ENCODE measurements at places on chromosomes 7 and 10.

DNA sequence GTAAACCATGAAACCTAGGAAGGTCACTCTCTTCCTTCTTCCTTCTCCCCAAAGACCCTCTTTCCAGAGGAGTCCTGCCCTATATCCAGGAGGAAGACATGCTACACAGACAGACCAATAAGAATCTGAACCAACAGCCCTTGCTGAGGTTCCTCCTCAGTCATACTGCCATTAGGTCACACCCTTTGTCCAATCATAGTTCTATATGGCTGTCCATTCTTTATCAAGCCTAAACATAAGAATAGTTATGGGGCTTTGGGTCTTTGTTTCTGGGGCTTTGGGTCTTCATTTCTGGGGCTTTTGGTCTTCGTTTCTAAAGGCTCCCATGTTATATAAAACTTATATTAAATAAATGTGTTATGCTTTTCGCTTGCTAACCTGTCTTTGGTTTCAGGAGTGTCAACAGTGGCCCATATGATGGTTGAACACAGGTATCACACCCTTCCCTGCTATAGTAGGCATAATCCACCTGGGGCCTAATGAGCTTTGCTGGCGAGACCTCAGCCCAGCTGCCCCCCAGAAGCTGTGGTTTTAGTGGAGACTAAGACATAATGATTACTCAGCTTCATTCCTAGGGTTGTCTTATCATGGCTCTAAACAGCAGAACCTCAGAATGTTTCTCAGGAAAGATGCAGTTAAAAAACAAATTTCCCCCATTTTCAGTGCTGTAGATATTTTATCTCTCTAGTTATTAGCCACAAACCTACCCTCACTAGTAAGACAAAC, 91.6 kb downstream of the ELMO1 start:
- no peak for DNase-seq

GRCh38 chr10:2262333-2262732, 525.0 kb upstream of the ADARB2 start:
- no peak for DNase-seq

- DNase-seq = no peak
Observed at GRCh38 chr7:43678315-43678714, 51.0 kb downstream of the COA1 start.

- no peak for DNase-seq
Observed at GRCh38 chr7:154794147-154794780, 208.7 kb downstream of the PAXIP1 start.

DNA sequence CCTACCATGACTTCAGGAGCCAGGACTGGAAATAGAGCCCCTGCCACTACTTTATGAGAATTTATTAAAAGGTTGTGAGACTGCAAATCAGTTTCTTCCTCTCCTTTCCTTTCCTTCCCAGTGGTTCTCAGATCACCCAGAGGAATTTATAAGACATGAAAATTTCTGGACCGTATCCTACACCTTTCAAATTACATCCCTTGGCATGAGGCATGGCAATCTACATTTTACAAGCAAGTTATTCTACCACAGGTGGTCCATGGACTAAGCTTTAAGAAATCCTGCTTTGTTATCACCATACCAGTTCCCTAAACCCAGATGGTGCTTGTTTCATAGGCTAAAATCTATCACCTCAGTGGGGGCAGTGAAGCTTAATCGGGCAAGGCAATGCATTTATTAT, 66.5 kb downstream of the TPK1 start:
- DNase-seq = no peak

DNA sequence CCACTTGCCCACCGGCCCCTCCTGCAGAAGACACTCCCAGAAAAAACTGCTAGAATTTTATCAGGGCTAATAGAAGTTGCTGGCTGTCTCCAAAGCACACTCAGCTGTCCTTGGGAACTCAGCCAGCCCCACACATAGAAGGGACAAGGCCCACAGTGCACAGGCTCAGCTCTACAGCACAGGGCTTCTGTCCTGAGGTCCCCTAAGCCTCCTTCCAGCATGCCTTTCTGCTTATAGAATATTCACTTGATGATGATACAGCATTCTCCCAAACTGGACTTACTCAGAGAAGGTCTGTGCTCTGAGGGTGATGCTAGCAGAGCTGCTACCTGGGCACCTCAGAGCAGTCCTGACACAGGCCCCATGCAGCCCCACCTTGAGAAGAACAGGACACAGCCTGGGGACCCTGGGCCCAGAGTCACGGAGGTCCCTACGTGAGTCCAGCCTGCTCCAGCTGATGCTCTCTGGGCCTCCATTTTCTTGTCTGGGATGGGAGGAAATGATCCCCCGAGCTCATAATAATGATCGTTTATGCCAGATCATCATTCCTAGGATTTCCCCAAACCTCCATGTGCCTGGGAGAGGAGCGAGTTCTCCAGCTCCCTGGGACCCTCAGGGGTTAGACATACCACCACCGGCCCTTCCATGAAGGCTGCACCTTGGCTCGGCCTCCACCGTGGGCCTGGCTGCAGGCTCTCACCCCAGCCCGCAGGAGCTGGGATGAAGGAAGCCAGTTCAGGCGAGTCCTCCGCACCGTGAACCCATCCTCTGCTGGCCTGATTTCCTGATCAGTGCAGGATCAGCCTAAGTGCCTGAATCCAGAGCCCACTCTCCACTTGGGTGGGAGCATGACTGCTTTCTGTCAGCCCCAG, 145.6 kb downstream of the ZNF248 start:
- DNase-seq = no peak

- no peak for DNase-seq
Observed at GRCh38 chr10:47160967-47161366, 139.0 kb upstream of the GDF10 start.

GRCh38 chr7:30702200-30702599, 19.9 kb upstream of the CRHR2 start:
- no peak for DNase-seq

DNA sequence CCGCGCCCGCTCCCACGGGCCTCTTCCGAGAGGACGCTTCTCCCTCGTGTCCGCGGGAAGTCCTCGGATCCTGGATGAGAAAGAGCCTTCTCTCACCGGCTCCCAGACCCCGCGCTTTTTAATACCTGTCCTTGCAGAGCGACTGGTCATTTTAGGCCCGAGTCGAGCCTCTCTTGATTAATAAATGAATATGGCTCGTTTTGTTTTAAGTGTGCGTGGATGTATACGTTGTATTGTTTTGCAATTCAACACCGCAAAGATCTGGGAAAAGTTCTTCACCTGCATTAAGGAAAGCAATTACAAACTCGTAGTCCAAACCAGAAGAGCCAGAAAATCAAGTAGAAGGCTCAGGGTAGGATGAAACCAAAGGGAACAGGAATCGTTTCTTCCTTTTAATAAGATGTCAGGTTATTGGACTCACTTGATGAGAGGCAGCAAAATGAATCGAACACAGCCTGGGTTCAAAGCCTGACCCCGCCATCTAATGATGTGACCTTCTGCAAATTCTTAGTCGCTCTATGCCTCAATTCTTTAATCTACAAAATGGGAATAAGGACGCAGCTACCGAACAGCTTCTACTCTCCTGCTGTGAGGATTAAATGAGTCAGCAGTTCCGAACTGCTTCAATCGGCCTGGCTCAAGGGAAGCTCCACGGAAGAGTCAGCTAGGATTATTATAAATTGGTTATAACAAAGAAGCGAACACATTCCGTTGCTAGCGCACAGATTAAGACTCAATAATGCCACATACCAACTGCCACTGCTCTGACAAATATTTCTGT, 277.8 kb upstream of the NEBL start:
- DNase-seq = no peak

DNA sequence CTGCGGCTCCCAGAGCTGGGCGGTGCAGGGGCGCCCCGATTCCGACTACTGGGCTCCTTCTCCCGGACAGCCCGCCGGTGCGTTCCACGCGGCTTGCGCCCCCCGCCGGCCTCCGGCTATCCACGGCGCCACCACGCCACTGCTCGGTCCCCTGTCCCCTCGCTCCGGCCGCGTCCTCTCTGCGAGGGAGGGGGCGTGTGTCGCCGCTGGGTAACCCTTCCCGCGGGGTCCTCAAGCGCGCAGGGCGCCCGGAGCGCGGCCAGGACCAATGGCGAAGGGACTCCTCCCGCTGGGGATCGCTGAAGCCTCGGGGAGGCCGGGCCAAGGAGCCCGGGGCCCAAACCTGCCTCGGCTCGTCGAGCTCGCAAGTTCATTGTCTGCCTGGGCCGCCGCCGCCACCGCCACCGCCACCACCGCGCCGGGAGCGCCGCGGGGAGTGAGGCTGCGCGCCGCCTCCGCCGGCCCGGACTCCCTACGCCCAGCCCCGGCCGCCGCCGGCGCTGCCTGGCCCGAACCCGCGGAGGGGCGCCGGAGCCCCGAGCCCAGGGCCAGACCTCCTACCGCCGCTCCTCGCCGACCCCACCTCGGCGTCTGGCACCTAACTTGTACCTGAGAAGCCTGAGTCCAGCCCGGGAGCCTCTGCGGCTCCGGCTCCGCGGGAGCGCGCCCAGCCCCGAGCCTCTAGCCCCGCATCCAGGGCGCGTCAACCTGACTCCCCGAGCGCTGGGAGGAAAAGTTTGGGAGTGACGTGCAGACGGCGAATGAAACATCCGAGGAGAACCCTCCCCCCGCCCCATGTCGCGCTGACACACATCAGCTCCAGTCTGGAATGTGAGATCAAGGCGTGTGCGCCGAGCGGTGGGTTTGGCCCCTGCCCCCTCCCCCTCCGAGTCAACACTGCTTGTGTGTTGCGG, at the start of gene CHST15:
TSS of gene CHST15 (minus strand) at position 739 of the 914 bp plus-strand sequence. CDS start 47,386 bp downstream, outside the sequence.
- no peak for DNase-seq

- DNase-seq = no peak
Observed at GRCh38 chr7:104979167-104979841, 34.7 kb upstream of the KMT2E start.

GRCh38 chr7:95632609-95633008, 36.3 kb upstream of the PDK4 start:
- DNase-seq = no peak

DNA sequence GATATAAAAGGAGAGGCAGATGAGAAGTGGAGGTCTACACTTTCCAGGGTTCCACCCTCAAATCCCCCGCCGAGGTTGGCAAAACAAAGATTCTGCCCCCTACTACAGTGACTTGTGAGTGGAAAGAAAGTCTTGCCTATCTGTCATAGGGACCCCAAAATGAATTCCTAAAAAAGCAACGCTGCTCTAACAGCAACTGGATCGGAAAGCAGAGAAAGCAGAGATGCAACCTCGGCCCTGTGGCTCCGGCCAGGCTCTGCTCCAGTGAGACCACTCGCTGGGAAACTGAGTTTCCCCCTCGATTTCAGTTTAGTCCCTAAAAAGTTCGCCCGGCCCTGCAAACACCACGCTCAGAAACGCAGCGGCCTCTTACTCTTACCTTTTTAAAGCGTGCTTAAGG, 297.9 kb upstream of the NFE2L3 start:
- DNase-seq = no peak

DNA sequence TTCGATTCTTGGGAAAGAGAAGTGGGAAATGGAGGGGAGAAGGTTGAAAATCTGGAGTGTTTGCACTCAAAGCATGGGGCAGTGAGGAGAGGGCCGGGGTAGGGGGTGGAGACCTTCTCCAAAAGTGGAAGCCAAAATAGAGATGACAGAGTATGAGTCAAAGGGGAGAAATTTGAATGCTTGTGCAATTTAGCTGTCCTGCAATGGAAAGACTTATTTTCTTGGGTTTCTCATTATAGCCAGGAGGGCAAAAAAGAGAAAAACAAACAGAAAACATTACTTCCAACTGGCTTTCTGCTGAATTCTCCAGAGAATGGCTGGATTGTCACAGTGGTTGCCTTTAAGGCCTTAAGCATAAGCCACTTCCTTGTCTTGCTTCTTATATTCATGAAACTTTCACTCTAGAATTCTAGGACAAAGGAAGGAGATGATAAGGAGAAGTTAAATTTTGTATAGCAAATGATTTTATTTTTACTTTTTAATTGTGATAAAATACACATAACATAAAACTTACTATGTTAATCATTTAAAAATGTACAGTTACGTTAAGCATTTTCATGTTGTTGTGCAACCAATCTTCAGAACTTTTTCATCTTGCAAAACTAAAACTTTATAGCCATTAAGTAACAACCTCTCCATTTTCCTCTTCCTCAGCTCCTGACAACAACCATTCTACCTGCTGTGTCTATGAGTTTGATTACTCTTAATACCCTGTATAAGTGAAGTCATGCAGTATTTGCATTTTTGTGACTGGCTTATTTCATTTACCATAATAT, 100.2 kb downstream of the GPR85 start:
- DNase-seq = no peak
